ENCODE measurements at places on chromosomes 5 and 9.

DNA sequence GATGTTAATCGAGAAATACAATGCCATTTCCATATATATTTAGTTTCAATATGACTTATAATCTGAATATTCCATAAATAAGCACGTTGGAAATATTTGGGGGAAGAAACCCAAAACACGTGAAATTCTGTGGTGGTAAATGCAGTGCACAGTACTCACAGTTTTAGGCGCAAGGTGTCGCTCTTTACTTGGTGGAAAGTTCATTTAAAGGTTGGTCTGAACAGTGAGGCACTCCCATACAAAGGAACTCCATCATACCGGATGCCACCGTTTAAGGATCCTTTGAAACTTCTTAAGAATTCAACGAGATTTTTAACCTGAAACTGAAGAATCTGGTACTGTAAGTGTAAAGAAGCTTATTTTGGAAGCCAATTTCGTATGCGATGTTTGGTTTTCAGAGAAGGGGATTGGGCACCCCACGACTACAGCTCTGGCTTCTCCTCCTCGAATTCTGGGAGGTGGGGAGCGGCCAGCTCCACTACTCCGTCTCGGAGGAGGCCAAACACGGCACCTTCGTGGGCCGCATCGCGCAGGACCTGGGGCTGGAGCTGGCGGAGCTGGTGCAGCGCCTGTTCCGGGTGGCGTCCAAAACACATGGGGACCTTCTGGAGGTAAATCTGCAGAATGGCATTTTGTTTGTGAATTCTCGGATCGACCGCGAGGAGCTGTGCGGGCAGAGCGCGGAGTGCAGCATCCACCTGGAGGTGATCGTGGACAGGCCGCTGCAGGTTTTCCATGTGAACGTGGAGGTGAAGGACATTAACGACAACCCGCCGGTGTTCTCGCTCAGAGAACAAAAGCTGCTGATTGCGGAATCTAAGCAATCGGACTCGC is at the start of gene PCDHA11:
Gene PCDHA11, plus strand, starts transcription at position 237 of the 834 bp plus-strand sequence. Its CDS starts 147 bp downstream, at position 384.
- no peak for DNase-seq

- no peak for DNase-seq
These were observed 11.8 kb downstream of the ITGA1 start for GRCh38 chr5:52799358-52799982.

DNA sequence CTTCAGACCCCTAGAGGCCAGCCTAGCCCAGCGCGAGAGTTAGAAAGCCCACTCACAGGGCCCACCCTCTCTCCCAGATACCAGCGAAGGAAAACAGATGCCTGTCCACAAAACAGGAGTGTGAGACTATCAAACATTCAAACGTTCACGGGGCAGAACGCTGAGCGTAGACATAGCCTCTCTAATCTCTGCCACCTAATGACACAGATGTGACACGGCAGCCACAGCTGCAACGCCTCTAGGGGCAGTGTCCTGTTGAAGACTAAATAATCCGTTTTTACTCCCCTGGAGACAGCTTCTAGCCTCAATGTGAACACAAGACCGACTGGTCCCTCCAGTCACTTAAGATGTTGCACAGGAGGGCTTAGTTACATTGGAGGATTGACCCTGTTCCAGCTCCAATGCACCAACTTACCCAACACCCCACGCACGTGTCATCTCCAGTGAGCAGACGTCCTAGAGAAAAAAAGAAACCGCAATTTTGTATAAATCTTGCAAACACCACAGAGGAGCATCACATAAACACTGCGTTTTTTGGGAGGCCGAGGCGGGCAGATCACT is 14.3 kb downstream of the DIPK1B start:
- no peak for DNase-seq

- no peak for DNase-seq
These were observed 65.4 kb downstream of the EGFLAM start for GRCh38 chr5:38323645-38324295.

- DNase-seq = no peak
These were observed 97.1 kb upstream of the LRRTM2 start for GRCh38 chr5:138972230-138972629.

GRCh38 chr9:103474156-103474555 is 479.0 kb downstream of the CYLC2 start:
- DNase-seq = no peak

- DNase-seq = no peak
These were observed 21.0 kb downstream of the RALGPS1 start for GRCh38 chr9:126935630-126936029.

- DNase-seq = no peak
These were observed 6.3 kb downstream of the SLC25A51 start for GRCh38 chr9:37897665-37898064.

GRCh38 chr9:128286440-128286839 is 10.4 kb downstream of the SWI5 start:
- no peak for DNase-seq

- no peak for DNase-seq
These were observed 5.7 kb upstream of the SMU1 start for GRCh38 chr9:33082128-33082527.

DNA sequence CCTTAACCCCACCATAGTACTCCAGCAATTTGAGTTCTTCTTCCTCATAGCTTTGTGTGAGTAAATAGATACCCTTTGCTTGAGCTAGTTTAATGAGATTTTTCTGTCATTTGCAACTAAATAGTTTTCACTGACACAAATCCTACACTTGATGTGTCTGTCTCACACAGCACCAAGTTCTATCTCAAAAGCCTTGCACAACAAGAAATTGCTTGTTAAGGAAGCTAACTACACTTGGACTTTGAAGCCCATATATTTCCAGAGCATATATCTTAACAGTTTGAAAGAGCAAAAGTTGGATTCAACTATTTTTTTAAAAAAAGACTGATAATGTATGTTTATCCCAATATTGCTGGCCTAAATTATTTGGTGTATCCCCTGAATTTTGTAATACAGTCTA is 459.2 kb downstream of the ACTL7B start:
- no peak for DNase-seq

- no peak for DNase-seq
These were observed 17.6 kb downstream of the NSUN2 start for GRCh38 chr5:6615034-6615815.

DNA sequence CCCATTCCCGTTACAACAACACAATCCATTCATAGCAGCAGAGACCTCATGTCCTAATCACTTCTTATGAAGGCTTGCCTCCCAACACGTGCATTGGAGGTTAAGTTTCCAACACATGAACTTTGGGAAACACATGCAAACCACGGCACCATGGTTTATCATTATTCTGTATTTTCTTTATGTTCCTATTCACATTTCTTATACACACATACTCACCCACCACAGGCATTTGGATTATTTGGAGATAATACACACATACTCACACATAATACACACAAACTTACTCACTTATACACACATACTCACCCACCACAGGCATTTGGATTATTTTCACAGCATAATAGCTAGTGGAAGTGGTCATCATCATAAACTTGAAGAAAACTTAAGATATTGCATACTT is 75.6 kb downstream of the C7 start:
- no peak for DNase-seq

GRCh38 chr9:134891053-134891452 is 10.4 kb downstream of the FCN2 start:
- DNase-seq = no peak

GRCh38 chr5:543755-544674 is 19.8 kb upstream of the SLC9A3 start:
- DNase-seq = no peak

GRCh38 chr5:139954022-139954421 is 89.1 kb downstream of the NRG2 start:
- no peak for DNase-seq

DNA sequence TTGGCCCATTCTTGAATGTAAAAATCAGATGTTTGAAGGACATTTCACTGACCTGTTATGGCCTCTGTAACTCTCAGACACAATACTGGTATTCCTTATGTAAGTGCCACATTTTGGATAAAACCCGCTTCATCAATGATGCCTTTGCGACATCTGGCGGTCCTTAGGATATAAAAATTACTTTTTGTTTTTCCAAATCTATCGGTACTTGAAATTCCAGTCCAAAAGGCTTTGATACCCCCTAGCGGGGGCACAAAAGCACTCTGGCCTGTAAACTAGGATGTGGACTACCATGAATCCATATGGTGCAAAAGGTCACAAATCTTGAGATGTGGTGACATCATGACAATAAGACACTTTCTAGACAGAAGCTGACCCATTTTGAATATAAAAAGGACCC is 291.8 kb downstream of the KIAA0825 start:
- DNase-seq = no peak

- DNase-seq = no peak
These were observed 291.9 kb upstream of the PDE4D start for GRCh38 chr5:60185231-60186099.

DNA sequence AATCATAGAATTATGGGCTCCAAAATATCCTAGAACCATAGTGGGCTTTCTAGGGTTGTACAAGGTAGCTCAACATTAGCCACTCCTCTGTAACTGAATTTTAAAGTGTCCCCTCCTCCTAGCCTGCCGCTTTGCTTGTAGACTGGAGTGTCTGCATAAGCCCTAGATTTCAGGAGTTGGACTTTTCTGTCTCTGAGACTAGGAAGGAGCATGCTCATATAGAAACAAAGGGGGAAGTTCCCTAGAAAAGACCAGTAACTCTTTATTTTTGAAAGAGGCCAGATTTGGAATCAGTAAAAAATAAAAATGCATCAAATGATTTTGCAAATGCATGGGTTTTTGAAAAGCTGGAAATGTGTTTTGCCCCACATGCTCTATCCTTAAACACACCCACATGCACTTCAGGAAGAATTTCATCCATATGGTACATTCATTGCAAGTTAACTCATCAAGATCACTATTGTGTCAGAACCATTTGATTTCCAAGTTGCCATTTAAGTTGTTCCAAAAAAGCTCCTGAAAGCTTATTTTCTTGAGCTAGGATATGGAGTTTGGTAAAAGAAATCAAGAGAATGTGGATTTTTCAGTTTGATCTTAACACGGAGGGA is 121.0 kb upstream of the NR3C1 start:
- no peak for DNase-seq

DNA sequence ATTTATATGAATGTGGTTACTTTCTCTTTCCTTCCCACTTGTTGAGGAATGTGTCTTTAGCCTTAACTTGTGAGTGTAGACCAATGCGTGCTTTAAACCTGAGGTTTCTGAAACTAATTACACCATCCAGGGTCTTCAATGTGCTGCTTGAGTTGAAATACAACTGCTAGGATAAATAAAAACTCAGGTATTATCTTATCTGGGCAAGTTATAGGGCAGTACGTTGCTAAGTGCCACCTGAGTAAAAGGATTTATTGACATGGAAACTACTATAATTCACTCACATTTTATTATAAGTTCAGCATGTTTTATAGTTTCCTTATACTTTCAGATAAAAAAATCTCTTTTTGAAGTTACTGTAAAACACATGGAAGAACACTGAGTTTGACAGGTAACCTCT is 1136.8 kb upstream of the NUDT12 start:
- DNase-seq = no peak

DNA sequence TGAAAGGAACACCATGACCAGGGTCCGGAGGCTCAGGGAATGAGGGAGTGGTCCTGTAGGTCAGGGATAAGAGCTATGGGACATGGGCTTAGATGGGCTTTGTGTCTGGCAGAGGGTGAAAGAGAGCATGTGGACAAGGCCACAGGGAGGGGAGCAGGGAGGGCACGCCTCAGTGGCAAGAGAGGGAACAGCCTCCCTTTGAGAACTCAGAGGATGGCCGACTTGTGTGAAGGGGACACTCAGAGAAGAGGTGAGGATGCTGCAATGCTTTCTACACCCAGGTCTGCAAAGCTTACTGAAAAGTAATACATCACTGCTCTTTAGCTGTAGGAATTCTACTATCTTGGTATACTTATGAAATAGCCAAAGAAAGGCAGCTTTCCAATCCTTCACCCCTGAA is 23.5 kb downstream of the MED10 start:
- no peak for DNase-seq

GRCh38 chr5:43903129-43903528 is 300.1 kb downstream of the NNT start:
- no peak for DNase-seq

- DNase-seq = no peak
These were observed 384.3 kb downstream of the YTHDC2 start for GRCh38 chr5:113897748-113898147.

- DNase-seq = no peak
These were observed 932.9 kb upstream of the DMAC1 start for GRCh38 chr9:8732367-8733075.

DNA sequence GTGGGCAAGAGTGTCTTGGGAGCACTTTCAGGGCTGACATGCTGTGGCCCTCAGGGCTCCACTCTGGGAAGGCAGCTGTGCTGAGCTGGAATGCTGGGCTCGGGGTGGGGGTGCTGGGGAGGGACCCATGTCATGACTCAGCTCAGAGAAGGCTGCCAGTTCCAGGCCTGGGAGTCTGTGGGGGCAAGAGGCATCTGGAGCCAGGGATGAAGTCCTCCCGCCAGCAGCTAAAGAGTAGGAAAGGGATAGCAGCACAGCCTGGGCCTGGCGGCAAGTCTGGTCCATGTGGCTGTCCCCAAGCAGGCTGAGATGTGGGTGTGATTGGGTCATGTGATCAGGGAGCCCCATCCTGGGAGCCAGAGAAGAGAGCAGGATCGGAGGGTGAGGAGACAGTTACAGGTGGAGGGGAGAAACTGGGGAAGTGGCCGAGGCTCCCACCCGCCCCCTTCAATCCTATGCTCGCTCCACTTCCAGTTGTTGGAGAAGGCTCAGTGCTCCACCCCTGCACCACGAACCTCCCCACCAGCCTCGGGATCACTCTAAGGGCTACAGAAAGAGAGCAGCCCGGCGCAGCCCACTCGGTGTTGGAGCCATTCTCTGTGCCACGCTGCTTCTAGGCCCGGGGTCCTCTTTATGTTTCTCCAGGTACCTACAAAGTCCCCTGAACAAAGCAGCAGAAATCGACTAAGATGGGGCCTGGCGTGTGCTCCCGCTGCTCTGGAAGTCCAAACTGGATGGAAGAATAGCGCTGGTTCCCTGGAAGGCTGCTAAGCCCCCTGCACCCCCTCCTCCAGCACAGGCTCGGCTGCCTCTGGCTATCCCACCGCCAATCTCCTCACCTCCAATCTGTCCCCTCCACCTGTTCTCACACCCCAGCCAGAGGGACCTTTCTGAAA is 12.0 kb downstream of the PDGFRB start:
- no peak for DNase-seq
